A549 treated with dexamethasone at 1 μM for 4 hours (cell line): ENCODE measurements at places on chromosomes 7 and 10. TPM values are rescaled to one million over a fixed set of nuclear protein-coding genes. Genes with fewer than 3 reads are reported as not detected.

SVOPL gene
- not detected in 5 replicates for total RNA-seq

MKX gene
- total RNA-seq = not detected in 5 replicates

PARG gene
- total RNA-seq = 16.7 to 22.5 TPM (median 20.0 TPM) in 5 replicates

LRRC18 gene
- total RNA-seq = not detected in 5 replicates

MPP7 gene
- total RNA-seq = 0.02 to 0.25 TPM (median 0.12 TPM) in 5 replicates

LHFPL3 gene
- not detected in 5 replicates for total RNA-seq

NAT16 gene
- total RNA-seq = 0.09 to 0.21 TPM (median 0.12 TPM) in 5 replicates

ATP6V0A4 gene
- total RNA-seq = 0.20 to 0.27 TPM (median 0.27 TPM) in 5 replicates

NIPSNAP2 gene
- 46.2 to 56.0 TPM (median 52.7 TPM) in 5 replicates for total RNA-seq

CHN2 gene
- total RNA-seq = 0.14 to 0.62 TPM (median 0.50 TPM) in 5 replicates

METTL27 gene
- total RNA-seq = 6.8 to 10.4 TPM (median 10.2 TPM) in 5 replicates

ENTPD1 gene
- 0.06 to 0.20 TPM (median 0.15 TPM) in 4 of 5 replicates, not detected in the other for total RNA-seq

ADAMTS14 gene
- 0.11 to 0.22 TPM (median 0.16 TPM) in 5 replicates for total RNA-seq

ITPRID1 gene
- total RNA-seq = not detected in 5 replicates

MBLAC1 gene
- total RNA-seq = 1.8 to 2.7 TPM (median 2.5 TPM) in 5 replicates

BICC1 gene
- 17.0 to 24.6 TPM (median 21.3 TPM) in 5 replicates for total RNA-seq

PDE6C gene
- total RNA-seq = not detected in 5 replicates

OPN1SW gene
- not detected in 5 replicates for total RNA-seq

CPVL gene
- 0.18 to 0.39 TPM (median 0.23 TPM) in 4 of 5 replicates, not detected in the other for total RNA-seq

ABCB4 gene
- 0.02 to 0.12 TPM (median 0.04 TPM) in 3 of 5 replicates, not detected in the others for total RNA-seq
